Skeletal muscle cell (primary cell): ENCODE measurements at places on chromosomes 13 and 19.

DNA sequence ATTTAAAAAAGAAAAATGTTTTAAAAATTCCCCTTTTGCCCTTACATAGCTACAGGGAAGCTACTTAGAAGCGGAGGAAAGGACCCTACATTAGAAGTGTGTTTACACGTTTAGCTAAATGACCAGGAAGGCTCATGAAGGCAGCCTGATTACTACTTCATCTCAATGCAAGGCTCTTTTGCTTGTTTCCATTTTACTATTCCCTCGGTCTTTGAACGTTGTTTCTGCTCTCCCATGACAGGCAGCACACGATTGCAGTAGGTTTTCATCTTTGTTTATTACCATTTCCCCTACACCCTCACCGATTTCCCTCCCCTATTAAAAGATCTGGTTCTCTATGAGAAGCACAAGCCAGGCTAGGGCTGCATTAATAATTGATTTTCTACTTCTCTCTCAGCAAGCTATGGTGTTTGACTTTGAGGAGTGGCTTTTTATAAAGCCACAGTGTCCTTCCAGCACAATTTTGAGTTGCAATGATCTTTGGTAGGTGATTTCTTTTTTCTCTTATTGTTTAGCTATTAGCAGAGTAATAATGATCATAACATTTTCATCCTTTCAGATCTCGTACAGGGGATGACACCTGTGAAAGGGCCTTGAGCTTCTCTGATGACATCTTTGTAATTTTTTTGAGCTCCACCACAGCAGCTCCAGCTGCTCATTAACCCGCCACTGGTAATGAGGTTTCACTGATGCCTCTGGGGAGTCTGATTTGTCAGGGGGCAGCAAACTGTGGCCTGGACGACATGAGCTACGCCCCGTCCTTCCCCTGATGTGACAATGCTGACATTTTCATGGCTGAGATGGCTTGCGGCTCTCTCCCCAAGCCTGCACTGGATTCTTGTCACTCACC, 670.3 kb downstream of the UQCRFS1 start:
- DNase-seq: no peak

DNA sequence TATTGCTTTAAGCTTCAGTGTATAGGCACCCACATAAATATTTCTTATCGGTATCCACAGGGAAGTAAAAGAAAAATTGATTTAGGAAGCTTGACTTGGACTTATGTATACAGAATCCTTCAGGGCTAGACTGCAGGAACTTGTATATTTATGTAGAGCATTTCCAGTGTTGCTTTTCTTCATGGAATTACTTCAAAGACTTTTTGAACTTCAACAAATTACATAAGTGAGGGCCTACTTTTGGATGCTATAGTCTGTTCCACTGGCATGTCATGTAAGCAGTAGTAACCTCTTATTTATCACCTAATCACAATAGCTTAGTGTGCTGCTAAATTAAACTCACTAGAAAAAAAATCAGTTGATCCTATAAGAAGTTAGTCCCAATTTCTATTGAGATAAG, 557.9 kb upstream of the SLITRK6 start:
- DNase-seq: no peak

DNA sequence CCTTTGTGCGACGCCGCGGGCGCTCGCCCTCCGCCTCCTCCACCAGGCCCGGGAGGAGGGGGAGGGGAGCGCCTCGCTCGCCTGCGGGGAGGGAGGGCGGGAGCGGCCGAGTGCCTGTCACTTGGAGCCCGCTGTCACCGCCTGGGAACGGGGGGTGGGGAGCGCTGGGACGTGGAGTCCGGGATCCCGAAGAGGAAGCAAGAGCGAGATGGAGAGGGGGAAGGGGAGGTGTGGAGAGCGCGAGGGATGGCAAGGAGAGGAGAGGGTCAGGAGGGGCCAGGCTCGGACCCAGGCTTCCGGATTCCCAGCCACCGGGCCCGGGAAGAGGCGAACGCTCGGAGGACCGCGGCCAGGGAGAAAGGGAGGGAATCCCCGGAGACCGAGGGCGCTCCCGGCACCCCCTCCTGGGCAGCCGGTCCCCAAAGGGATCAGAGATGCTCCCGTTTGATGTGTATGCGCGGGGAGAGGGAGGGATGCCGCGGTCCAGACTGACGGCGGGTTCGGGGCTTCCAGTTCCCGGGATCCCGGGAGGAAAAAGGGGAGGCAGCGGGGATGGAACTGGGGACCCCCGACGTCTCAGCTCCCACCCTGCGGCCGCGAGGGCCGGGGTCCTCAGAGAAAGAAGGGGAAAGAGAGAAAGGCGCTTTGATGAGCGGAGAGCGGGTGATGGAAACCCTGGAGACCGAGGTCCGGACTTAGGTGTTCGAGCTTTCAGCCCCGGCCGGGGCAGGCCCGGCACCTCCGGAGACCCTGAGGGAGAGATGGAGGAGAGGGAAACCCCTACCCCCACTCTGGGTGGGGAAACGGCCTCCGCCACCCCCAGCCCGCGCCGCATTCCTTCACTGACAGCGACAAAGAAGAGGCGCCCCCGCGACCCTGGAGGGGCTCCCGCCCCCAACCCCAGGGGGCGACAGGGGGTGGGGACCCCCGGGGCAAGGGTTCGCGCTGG, 4.7 kb upstream of the DPF1 start:
- DNase-seq: no peak

DNA sequence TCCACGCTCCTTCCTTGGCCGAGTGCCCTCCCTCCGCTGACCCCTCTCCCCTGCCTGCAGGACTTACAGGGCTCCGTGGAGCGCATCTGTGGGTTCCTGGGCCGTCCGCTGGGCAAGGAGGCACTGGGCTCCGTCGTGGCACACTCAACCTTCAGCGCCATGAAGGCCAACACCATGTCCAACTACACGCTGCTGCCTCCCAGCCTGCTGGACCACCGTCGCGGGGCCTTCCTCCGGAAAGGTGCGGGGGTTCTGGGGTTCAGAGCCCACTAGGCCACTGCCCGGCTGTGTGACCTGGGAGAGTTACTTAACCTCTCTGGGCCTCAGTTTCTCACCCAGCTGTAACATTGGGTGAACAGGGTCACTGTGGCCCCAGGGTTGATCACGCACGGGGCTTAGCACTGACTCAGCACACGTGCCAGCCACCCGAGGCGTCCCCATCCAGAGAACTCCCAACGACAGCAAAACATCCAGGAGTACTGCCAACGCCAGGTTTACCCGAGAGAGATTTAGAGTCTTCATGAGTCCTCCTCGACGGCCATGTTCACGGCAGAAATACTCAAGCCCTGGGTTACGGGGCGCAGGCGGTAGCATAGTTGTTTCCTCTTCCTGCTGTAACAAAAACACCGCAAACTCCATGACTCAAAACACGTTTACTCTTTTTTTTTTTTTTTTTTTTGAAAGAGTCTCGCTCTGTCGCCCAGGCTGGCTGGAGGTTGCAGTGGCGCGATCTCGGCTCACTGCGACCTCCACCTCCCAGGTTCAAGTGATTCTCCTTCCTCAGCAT, 9.7 kb upstream of the SPACA4 start:
- DNase-seq: no peak

DNA sequence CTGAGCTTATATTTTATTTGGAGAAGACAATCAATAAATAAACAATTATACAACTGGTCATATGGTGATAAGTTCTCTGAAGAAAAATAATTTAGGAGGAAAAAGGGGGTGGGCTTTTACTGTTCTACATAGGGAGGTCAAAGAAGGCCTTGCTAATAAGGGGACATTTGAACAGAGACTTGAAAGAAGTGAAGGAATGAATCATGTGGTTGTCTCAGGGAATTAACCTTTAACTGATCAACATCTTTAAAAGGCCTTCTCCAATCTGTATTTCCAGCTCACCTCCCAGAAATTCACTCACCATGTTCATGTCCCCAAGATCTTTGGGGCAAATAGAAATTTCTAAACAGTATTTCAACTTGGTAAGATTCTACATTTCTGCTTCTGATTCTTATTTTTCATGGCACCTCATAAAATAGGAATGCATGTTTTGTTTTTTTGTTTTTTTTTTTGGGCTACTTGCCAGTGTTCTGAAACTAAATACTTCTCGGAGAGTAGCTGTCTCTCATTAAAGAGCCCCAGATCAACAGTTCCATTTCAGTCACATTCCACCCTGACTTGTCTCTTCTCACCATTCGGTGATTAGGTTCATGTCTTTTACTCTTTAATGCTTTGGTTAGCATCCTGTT, 19.2 kb upstream of the LPAR6 start:
- DNase-seq: no peak

DNA sequence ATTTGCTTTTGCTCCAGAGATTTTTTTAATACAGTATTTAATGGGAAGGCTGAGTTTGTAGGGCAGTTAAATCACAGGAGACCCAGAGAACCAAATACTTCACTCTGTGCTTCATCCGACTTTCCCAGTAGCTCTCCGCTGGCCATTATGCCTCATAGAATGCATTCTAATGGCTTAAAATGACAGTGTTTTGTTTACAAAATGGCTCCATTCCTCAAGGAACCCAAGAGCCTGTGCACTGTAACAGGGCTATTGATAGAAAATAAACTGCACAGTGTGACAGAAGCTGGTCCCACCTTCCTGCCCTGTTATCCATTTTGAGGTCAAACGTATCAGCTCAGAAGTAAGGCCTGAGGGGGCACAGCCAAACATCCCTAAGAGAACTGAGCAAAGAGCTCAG, 136.5 kb downstream of the RAP2A start:
- no peak for DNase-seq

- DNase-seq: no peak
These were observed 9.8 kb upstream of the MICU2 start for GRCh38 chr13:21613791-21614190.

DNA sequence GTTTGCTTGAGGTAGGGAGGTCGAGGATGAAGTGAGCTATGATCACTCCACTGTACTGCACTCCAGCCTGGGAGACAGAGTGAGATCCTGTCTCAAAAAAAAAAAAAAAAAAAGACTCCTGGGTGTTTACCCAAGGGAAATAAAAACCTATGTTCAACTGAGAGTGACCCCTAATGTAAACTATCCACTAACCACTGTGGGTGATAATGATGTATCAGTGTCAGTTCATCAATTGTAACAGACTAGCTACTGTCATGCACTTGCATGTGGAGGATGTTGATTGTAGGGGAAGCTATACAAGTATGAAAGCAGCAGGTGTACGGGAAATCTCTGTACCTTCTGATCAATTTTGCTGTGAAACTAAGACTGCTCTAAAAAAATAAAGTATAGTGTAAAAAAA, 2.6 kb upstream of the CIB3 start:
- DNase-seq: no peak

DNA sequence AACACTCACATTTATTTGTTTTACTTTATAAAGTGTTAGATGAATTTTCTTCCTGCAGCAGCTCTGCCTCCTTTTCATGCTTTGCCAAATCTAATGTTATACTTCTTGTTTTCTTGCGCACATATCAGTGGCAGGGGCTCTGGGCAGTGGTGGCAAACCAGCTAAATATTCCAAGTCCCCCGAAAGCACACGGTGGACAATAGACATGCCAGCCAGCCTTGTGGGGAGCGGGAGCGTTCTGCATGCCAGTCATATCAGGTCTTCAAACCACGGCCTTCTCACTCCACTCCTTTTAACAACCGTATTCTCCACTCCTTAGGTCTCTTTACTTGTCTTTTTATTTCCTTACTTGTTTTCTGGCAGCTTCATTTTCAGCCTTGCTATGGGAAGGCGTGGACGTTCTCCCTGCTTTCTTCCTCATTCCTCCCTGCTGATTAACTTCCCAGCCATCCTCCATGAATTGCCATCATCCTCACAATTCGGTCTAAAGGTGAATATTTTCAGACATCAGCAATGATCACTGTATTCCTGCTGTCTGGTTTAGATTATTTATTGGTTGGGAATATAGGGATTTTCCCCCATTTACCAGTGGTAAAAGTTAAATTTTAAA, 77.1 kb upstream of the WASF3 start:
- DNase-seq: no peak

- DNase-seq: peak; percentile 95
These were observed 2678.4 kb downstream of the PCDH9 start for GRCh38 chr13:64551755-64552154.

- DNase-seq: peak; percentile 49
These were observed 8.2 kb upstream of the SUCLA2 start for GRCh38 chr13:48009284-48009683.

- no peak for DNase-seq
These were observed 191.4 kb downstream of the OLFM4 start for GRCh38 chr13:53220038-53220437.

- DNase-seq: peak; percentile 41
These were observed 496.7 kb downstream of the COG6 start for GRCh38 chr13:40152145-40152544.

- no peak for DNase-seq
These were observed 25.4 kb downstream of the POP4 start for GRCh38 chr19:29631450-29631849.

DNA sequence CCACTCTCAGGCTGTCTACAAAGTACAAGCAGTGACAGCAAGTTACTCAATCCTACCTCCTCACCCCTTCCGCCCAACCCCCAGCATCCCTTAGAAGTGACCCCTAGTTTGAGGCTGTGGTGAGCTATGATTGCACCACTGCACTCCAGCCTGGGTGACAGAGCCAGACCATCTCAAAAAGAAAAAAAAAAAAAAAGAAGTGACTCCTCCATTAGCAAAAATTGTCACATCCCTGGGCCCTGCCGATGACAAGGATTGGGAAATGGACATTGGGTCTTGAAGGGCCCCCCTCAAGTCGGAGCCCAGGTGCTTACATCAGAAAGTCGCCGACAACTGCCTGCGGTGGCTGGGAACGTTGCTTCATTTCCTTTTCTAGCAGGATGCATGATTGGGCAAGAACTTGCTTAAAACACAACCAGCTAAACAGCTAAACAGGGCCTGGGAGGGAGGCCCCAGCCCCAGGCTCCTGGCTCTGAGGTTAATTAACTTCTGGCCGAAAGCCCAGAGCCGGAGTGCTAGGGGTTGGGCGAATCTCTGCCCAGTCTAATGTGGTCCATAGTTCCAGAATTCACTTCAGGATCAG, 15.3 kb downstream of the RAB3D start:
- DNase-seq: peak; percentile 84

- DNase-seq: no peak
These were observed 24.9 kb upstream of the SIGLEC11 start for GRCh38 chr19:49985871-49986270.

GRCh38 chr19:12789098-12789903, 2.0 kb upstream of the JUNB start:
- DNase-seq: no peak

DNA sequence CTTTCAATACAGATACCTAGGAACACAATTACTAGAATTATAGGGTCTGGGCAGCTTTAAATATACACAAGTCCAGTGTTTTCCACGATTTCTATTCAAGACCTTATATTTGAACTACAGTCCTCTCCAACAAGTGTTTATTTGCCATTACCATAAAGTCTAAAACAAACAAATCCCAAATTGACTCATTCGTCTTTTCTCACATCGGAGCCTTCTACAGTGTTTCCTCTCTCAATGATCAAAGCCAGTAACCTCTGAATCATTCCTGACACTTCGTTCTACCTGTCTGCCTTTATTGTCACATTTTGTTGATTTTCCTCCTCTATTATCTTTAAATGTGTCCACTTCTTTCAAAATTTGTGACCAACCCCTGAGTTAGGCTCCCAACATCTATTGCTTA, 1356.5 kb upstream of the SLC10A2 start:
- DNase-seq: no peak

DNA sequence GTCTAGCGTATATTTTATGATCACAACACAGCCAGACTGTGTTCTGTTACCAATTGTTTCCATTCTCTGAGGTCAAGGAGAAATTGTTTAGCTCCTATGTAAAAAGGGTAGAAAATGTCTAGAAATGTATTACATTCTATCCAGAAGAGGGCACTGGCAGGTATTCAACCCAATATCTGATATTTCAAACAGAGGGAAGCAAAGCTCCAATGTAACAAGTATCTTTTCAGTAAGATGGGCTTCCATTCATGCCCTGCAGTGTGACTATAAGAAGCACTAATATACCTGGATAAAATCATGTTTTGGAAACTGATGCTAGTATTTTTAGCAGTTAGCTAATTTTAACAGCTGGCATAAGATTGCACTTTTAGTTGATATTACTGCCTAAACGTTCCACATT, 312.7 kb downstream of the FGF14 start:
- DNase-seq: no peak
